ENCODE measurements at places on chromosomes 5 and 9.

DNA sequence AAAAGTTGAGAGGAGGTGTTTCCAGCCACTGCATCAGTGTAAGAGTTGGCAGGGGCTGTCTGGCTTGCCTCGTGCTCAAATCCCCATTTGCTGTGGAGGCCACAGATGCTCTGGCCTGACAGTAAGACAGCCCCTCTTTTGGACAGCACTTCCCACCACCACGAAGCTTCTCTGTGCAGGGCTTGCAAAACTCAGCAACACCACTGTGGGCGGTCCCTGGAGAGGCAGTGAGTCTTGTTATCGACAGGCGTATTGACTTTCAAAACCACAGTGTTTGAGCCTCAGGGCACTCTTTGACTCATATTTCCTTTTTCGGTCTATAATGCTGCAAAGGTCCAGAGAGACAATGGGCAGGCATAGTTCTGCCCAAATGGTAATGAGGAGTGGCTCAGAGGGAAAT is 539.5 kb downstream of the EBF1 start:
- H3K27ac ChIP-seq, result no peak overlapping the region
- H3K36me3 ChIP-seq, result no peaks in the 10 kb centered on the region
- no peak overlapping the region for H3K4me3 ChIP-seq

DNA sequence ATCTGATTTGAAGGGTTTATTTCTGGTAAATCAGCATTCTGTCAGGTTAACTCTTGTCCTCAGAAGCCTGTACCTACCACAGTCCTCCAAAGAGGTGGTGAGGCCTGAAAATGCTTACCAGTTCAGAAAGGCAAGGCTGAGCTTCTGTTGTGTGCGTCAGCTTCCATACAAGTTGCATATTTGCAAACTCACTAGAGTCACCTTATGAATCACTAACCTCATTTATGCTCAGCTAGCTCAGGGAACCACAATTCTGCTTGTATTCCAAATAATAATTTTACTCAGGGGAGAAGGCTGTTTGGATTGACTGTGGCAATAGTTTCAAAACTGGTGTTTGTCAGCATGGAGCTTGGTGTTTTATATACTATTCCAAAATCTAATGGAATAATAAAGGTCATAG is 355.1 kb upstream of the RFX3 start:
- DNase-seq, result no peak
- H3K27me3 ChIP-seq, result no peaks in the 10 kb centered on the region
- H3K4me1 ChIP-seq, result peaks cover 2% of the 10 kb centered on the region
- H3K4me3 ChIP-seq, result no peak overlapping the region
- no peak overlapping the region for H3K27ac ChIP-seq
- no peaks in the 10 kb centered on the region for H3K36me3 ChIP-seq

DNA sequence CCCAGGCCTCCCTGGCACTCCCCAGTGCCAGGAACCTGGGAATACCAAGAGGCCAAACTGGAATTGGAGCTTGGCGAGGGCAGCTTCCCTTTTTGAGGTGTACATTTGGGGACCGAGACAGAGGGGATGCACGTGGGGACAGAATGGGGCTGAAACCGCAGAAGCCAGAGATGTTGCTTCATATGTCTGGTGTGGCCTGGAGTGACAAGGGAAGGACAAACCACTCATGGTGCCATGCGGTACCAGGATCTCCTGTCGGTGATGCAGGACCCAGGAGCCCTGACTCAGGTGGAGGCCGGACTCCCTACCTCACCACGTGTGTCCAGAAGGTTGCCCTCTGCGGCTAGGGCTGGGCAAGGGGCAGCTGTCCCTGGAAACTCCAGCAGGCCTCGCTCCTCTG is 4.0 kb upstream of the CSF2 start:
- DNase-seq, result no peak
- no peak overlapping the region for H3K4me3 ChIP-seq
- H3K4me1 ChIP-seq, result peaks cover 78% of the 10 kb centered on the region
- peaks cover 9% of the 10 kb centered on the region for H3K36me3 ChIP-seq
- H3K27ac ChIP-seq, result peak overlapping the region; percentile 91

GRCh38 chr5:140795259-140795641 is 598 bp downstream of the PCDHA2 start:
- no peak for DNase-seq
- no peak overlapping the region for H3K4me3 ChIP-seq
- H3K36me3 ChIP-seq, result peaks cover 15% of the 10 kb centered on the region
- H3K27ac ChIP-seq, result no peak overlapping the region

DNA sequence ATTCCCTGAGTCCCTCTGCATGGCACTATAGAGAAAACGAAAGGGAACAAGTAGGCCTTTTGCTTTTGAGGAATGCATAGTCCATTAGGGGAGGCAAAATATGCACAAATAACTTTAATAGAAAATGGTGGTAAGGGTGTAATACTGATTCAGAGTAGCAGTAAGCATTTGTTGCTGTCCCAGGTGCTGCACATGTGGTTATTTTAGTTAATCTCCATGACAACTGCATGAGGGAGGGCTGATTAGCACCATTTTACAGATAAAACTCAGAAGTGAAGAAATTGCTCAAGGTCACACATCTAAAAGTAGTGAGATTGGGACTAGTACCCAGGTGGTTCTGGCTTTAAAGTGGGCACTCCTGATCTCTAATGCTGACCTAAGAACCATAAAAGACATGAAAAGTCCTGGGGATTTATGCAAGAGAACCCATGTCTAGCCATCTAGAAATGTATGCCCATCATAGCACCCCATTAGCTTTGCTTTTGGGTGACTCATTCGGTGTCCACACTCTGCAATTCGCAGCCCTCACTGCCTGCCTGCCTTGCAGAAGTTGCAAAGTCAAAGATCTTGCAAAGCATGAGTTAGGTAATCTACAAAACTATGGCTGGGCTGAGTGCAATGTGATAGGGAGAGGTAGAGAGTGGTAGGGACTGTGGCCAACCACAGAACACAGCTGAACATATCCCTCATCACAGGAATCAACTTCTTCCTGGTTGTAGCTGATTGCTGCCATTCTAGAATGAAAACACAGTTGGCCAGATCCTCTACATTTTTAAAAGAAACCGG is 195.2 kb downstream of the PTTG1 start:
- H3K27ac ChIP-seq, result no peak overlapping the region
- H3K4me3 ChIP-seq, result no peak overlapping the region
- peaks cover 1% of the 10 kb centered on the region for H3K27me3 ChIP-seq
- DNase-seq, result no peak
- H3K36me3 ChIP-seq, result no peaks in the 10 kb centered on the region

DNA sequence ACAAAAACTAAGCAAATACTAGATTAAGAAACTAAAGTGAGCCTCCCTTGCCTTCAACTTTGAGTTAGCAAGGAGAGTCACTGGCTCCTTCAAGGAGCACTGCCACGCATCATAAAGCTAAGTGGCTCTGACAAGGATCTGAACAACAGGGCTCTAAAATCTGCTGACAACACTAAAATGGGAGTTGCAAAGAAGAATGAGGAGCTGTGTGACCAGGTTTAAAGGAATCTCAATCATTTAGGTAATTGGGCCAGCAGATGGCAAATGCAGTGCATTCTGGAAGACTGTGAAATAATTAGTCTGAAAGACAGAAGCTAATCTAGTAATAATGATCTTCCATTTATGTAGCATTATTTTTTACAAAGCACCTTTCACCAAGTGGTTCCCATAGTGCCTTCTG is 297.0 kb upstream of the TAS2R1 start:
- no peaks in the 10 kb centered on the region for H3K27me3 ChIP-seq
- H3K4me1 ChIP-seq, result no peaks in the 10 kb centered on the region
- no peaks in the 10 kb centered on the region for H3K36me3 ChIP-seq
- no peak for DNase-seq
- H3K27ac ChIP-seq, result no peak overlapping the region
- H3K4me3 ChIP-seq, result no peak overlapping the region

DNA sequence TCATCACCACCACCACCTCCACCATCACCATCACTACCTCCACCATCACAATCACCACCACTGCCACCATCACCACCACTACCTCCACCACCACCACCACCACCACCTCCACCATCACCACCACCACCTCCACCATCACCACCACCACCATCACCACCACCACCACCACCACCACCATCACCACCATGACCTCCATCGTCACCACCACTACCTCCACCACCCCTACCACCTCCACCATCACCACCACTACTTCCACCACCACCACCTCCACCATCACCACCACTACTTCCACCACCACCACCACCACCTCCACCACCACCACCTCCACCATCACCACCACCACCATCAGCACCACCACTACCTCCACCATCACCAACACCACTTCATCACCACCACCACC is 23.5 kb upstream of the ADCY2 start:
- H3K27me3 ChIP-seq, result no peaks in the 10 kb centered on the region
- no peaks in the 10 kb centered on the region for H3K36me3 ChIP-seq
- H3K4me3 ChIP-seq, result no peak overlapping the region
- H3K27ac ChIP-seq, result no peak overlapping the region
- no peaks in the 10 kb centered on the region for H3K4me1 ChIP-seq
- no peak for DNase-seq
